ENCODE measurements at places on chromosomes 1 and 21.
A peak's percentile ranks its signal among the peaks of the same experiment; 100 is the strongest.

GRCh38 chr1:167819849-167820683 lies 93.9 kb downstream of the ADCY10 start:
- peak; percentile 8 for DNase-seq

DNA sequence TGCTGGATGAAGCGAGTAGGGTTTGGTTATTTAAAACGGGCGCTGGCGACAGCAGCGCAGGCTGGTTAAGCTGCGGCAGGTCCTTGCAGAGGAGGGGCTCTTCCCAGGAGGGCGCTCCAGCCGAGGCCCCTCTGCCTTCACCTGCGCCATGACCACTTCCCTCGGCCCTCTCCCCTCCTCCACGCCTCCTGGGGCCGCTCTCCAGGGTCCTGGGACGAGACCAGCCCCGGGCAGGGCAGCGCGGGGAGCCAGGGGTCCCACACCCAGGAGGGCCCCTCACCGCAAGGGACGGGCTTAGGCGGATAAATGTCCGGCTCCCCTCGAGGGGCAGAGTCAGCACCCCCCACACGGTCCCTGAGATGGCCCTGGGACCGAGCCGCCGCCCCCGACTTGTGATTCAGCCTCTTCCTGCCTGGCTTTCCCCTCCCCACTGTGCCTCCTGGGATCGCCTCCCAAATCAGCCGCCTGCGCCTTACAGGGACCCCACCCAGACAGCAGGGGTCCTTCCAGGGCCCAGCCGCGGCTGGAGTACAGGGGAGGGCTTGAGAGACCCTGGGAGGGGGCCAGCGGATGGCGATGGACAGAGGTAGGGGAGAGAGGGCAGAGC lies 380.7 kb downstream of the MATN1 start:
- no peak for DNase-seq

- DNase-seq: no peak
These were observed 88.1 kb upstream of the RUNX3 start for GRCh38 chr1:25018110-25018735.

GRCh38 chr21:30189773-30190172 lies 23.2 kb upstream of the CLDN17 start:
- no peak for DNase-seq
